AG04450 (cell line): ENCODE measurements at places on chromosomes 11 and 22. TPM values are rescaled to one million over a fixed set of nuclear protein-coding genes. Genes with fewer than 3 reads are reported as not detected.

DNA sequence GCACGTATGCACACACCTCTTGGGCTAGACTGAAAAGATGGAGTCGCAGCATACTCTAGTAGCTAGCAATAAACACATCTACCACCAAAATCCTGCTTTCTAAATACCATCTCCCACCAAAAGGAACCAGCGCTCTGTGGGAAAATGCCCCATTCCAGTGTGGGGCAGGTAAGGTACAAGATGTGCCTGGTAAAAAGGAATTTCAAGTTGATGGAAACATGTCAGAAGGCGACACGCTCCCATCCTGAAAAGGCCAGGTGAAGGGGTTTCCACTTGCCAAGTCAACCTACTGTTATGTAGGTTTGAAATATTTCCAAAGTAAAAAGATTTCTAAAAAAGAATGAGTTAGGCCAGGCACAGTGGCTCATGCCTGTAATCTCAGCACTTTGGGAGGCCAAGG lies 8.8 kb downstream of the DGCR2 start:
- no peak for DNase-seq

DNA sequence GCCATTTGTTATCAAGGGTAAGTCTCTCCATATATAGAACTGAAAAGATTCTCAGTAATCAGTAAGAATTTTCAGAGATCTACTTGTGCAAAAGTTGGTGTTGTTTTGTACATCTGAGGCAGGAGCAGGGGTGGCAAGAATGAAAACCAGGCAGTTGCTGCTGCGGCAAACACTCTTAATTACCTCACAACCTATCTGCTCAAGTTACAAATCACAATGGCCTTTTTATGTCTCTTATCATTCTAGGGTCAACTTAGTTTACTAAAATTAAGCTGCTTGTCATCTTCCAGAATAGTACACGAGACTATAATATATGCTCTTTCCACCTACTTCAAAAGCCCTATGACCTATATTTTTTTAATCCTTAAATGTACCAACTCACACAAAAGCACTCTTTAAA lies 14.3 kb upstream of the FSHB start:
- no peak for DNase-seq

DNA sequence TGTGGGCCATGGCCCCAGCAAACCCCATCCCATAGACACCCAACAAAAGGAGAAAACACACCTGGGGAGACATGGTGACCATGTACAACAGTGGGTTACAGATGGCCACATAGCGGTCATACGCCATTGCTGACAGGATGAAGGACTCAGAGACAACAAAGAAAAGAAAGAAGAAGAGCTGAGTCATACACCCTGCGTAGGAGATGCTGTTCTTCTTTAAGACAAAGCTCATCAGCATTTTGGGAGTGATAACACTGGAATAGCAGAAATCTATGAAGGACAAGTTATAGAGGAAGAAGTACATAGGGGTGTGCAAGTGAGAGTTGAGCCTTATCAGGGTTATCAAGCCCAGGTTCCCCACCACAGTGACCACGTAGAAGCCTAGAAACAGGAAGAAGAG lies 4.9 kb downstream of the OR8B8 start:
- no peak for DNase-seq

- no peak for DNase-seq
Observed at GRCh38 chr11:9594267-9595046, 21.0 kb downstream of the WEE1 start.

OR2AG2 gene
- polyA plus RNA-seq, result 0.11 and 0.19 TPM in 2 replicates

DNA sequence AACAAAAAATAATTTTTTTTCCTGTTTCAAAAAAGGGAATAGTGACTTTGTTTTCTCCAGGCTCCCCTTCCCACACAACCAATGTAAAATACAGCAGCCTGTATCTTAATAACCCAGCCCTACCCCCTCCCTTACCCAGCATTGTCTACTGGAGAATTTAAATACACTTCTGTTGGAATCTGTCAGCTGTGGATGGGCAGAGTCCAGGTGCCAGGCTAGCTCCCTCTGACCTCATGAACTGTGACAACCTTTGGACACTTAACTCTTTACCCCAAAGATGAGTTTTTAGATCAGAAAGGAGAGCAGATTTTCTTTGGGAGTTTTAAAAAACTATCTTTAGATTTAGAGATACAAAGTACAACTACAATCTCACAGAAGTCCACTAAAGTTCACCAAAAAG lies 42.9 kb downstream of the DDX6 start:
- DNase-seq, result no peak

DNA sequence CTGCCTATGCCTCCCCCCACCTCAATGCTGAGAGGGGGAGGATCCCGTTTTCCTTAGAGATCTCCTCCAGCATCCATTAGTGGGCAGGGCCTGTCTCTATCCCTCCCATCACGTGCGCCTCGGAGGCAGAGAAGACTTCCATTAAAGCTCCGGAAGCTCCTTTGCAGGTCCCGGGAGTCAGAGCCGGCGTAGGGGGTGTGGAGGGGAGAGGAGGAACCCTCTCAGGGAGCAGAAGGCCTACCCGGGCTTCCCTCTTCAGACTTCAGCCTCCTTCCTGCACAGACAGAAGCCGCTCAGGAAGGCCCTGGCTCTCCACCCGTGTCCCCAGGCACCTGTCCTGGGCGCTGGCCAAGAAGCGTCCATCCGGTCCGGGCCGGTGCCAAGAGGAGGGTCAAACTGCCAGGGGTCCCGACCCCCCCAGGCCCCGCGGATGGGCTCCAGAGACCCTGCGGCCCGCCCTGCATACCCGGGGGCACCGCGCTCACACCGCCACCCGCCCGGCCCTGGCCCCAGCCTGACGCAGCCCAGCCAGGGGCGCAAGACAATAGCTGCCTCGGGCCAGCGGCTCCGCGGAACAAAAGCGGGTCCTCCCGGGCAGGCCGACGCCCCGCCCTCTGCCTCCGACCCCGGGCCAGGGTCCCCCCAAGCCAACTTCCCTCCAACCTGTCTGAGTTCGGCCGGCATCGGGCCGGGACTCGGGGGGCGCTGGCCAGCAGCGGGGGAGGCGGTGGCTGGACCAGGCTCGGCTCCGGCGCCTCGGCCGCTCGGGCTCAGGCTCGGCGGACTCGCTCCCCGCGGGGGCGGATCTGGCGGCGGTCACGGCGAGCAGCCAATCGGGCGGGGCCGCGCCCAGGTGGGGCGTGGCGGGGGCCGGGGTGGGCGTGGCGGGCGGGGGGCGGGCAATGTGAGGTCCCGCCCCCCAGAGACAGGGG lies 29.9 kb downstream of the ARVCF start:
- DNase-seq, result peak; percentile 21

GRCh38 chr11:117584056-117584830 lies 212.8 kb downstream of the DSCAML1 start:
- DNase-seq, result no peak

OTOG gene
- not detected in 2 replicates for polyA plus RNA-seq

DNA sequence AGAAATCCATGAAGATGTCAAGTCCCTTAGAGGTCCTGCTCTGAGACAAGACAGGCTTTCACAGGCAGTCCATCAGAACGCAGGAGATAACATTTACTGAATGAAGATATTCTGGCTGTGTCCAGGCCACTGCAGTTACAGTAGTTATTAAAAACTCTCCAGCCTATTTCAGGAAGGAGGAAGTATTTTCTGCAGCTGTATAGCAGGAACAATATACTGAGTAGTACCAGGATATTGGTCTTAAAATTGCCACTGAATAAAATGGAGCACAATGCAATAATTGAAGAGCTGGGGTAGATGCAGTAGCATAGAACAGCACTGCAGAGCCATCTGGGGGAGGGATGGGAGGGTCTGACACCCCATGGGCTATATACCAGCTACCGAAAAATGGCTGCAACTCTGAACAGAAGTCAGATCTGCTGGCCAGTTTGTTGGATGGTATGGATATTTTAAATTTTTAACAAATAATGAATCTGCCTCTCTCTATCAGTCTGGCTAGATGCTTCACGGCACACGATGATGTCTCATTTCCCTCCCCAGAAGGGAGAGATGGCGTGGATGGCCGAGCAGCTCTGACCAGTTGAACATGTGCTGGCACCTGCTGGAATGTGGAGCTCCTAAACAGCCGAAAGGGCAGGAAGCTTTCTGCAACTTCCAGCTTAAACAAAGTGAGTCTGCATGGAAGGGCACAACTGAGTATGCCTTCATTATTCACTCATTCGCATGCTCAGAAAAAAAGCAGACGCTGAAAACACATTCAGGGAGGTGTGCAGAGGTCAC lies 342.1 kb upstream of the SYN3 start:
- no peak for DNase-seq

DNA sequence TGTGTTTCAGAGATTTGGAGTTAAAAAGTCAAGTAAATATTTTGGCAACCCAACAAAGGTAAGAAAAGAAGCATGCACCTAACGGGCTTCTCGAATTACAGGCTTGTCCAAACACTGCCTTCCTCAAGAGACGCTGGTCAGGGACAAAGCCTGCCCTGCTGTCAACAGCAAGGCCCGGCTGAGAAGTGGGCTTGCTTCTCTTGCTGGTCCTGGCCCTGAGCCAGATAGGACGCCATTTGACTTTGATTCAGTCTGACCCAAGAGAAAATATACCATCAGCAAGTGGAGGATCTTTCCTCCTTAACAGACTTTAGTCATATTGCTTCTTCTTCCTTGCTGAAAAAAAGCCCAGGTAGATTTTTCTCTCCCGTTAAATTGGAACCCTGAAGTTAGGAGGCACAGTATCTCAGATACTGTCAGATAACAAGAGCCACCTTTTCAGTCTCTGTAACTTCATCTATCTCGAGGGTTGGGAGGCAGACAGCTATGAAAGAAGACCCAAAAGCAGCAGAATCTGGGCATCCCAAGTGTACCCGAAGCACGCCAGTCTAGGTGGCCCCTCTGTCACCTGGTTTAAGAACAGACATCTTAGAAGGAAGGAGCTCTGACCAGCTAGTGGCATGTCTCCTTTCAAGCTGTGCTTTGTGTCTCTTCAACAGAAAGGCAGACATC lies 57.5 kb downstream of the C22orf31 start:
- no peak for DNase-seq

DNA sequence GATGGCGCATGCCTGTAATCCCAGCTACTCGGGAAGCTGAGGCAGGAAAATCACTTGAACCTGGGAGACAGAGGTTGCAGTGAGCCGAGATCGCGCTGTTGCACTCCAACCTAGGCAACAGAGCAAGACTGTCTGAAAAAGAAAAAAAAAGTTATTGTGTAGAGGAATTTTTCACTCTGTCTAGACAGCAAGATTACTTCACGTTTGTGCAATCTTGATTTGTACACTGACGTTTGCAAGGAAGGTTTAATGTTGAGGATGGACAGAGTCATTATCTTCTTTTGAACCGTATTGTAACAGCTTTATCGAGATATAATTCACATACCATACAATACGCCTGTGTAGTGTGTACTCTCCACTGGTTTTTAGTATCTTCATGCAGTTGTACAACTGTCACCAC lies 3.7 kb downstream of the CTTN start:
- no peak for DNase-seq

DNA sequence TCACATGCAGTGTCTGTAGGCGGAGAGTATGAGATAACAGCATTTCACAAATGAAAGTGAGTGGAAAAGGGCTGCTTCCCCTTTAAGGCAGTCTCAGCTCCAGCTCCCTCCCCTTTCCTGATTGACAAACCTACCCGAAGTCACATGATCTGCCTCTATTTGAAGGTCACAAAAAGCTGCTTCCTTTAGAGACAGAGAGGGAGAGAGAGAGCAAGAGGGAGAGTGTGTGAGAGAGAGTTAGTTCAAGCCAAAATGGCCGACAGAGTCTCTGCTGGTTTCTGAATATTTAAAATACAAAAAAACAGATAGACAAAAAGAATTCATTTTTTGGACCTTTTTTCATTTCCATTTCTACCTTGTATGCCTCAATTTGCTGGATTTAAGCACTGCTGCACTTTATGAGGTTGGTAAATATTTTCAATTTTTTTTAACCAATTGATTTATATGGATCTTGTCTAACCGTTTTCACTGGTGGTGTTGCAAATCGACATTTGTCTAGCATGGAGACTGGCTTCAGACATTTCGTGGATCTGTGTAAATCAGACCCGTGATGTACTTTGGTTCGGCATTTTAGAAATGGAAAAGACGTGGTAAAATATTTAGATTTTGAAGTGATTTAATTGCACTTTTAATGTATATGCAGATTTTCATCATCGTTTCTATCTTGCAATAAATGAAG lies at the start of gene TNRC6B:
Gene TNRC6B, plus strand, starts transcription at position 188 of the 679 bp plus-strand sequence. Its CDS starts 211 bp downstream, at position 399.
- peak; percentile 92 for DNase-seq

PTDSS2 gene
- polyA plus RNA-seq, result 15.8 and 19.7 TPM in 2 replicates

DNA sequence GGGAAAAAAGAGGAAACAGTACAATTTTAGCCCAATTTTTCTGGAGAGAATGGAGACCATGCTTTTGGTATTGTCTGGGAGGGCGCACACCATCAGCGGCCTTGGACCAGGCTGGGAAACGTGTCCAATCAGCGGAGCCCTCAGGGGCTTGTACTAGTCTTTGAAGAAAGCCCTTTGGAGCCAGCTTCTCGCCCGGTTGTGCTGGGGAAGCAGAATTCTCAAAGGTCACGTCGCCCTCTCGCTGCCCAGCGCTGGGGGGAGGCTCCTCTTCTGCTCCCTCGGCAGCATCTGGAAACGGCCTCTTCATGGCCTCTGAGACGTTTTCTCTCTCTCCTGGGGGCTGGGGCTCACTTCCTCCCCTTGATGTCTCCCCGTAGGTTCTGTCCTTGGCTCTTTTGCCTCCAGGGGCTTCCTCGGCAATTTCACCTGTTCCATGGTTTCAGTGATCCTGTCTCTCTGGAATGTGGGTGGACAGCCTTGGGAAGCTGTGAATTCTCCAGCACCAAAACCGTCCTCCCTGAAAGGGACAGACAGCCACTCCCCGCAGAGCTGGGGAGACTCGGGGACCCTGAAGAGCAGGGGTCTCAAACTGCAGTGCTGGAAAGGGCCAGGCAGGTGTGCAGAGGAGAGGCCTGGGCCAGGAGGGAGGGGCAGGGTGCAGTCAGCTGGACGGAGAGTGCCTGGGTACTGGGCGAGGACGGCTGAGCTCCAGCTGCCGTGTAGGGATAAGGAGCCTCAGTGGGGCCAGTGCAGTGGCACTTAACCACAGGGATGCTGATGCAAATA lies 80.2 kb downstream of the RPS6KA4 start:
- DNase-seq, result no peak

SDHAF2 gene
- polyA plus RNA-seq, result 71.6 and 86.5 TPM in 2 replicates

GRCh38 chr11:28038775-28039174 lies 69.2 kb downstream of the KIF18A start:
- DNase-seq, result no peak

OVOL1 gene
- not detected in 2 replicates for polyA plus RNA-seq

GRCh38 chr11:35615921-35616900 lies 2.0 kb upstream of the FJX1 start:
- DNase-seq, result no peak

ALDH3B1 gene
- 24.0 and 32.7 TPM in 2 replicates for polyA plus RNA-seq

- no peak for DNase-seq
Observed at GRCh38 chr11:3074912-3075589, 17.8 kb upstream of the CARS1 start.

GRCh38 chr11:121105481-121106195 lies 4.6 kb downstream of the TECTA start:
- DNase-seq, result no peak

DNA sequence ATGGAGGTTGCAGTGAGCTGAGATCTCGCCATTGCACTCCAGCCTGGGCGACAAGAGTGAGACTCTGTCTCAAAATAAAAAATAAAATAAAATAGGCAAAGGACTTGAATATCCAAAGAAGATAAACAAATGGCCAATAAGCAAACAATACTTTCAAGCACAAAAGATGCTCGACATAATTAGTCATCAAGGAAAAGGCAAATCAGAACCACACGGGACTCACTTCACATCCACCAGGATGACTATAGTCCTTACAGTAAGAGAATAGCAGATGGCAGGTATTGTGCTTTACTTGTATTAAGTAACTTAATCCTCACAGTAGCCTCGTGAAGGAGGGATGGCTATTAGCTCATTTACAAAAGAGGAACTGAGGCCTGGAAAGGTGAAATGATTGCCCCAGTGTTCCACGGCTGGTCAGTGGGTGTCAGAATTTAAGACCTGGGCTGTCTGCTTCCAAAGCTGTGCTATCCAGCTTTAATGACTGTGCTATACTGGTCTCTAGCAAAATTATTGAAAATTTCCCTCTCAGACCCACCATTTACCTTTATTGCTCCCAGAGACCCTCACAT lies 40.2 kb upstream of the RBFOX2 start:
- no peak for DNase-seq
